ENCODE measurements at places on chromosomes 2 and 18.
A peak's percentile ranks its signal among the peaks of the same experiment; 100 is the strongest.

DNA sequence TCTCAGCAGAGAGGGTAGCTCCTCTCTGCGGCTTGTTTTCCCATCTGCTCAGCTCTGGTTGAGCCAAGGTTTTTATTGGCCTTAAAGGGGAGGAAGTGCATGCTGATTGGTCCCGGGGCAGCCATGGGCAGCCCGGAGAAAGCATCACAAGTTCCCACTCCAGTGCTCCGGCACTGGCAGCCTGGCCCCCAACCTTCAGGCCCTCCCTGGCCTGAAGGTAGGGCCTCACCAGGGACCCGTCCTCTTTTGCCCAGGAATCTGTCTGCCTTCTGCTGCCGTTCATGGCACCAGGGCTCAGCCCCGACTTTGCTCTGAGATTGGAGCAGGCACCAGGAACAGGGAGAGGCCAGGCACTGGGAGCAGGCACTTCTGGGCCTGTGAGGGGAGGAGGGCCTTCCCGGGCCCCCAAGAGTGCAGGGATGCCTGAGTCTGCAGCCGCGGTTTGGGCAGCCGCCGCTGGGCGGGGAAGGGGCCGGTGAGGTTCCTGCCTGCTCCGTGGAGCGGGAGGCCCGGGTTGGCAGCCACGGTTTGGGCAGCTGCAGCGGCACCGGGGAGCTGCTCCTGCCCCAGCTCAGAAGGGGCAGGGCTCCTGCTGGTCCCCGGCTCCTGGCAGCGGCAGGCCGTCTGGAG is 17.5 kb upstream of the ILKAP start:
- no peak for DNase-seq

DNA sequence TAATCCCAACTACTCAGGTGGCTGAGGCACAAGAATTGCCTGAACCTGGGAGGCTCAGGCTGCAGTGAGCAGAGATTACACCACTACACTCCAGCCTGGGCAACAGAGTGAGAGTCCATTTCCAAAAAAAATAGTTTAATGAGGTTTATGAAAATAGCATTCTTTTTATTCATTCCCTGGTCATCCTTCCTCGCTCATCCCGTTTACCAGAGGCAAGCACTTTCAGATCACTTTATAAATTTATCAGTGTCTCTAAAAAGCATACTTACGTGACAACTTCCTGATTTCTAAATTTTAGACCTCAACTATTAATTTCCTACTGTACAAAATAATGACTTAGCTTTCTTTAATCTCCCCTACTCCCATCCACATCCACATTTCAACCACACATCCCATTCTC is 864.8 kb downstream of the EPHA4 start:
- no peak for DNase-seq

- DNase-seq, result no peak
These were observed 39.7 kb downstream of the ANXA4 start for GRCh38 chr2:69781321-69782248.

DNA sequence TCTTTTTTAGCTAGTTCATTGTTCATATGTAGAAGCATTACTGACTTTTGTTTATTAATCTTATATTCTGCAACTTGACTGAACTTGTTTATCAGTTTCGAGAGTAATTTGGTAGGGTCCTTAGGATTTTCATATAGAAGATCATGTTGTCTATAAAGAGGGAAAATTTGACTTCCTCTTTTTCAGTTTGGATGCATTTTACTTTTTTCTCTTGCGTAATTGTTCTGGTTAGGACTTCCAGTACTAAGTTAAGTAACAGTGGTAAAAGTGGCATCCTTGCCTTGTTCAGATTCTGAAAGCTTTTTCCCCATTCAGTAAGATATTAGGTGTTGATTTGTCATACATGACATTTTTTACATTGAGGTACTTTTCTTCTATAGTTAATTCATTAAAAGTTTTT is 726.0 kb downstream of the KCNJ3 start:
- no peak for DNase-seq

DNA sequence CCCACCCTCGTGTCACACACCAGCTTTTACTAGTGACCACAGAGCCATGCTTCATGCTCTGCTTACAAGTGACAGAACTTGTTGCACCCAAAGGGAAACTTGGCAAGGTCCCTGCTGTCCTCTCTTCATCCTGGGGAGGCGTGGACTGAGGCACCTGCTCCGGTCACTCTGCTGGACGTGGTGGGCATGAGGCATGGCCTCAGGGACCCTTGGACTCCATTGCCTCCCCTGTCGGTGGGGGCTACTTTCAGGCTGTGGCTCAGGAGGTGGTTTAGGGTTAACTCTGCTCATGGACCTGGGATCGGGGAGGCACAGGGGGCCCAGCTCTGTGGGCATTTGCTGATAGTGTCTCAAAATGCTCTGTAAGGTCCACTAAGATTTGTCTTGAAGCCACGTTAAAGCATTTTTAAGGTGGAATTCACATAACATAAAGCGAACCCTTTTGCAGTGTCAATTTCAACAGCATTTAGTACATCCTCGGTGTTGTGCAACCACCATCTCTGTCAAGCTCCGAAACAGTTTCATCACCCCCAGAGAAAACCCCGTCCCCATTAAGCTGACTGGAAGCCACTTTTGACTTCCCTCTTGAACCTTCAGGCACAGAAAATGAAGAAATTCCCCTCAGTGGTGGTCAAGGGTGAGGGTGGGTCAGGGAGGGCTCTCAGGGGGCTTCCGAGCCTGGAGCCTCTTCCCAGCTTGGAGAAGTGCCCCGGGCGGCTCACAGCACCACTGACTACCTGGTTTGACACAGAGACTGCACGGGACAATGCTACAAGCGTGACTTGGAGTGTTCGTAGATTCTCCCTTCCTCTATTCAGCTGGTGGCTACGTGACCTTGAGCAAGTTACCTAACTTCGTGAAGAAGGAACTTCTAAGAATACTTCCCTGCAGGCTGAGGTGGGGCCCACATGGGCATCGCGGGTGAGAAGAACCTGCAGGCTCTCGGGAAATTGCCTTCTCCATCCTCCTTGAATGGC is 100.0 kb upstream of the HDAC4 start:
- peak; percentile 12 for DNase-seq

DNA sequence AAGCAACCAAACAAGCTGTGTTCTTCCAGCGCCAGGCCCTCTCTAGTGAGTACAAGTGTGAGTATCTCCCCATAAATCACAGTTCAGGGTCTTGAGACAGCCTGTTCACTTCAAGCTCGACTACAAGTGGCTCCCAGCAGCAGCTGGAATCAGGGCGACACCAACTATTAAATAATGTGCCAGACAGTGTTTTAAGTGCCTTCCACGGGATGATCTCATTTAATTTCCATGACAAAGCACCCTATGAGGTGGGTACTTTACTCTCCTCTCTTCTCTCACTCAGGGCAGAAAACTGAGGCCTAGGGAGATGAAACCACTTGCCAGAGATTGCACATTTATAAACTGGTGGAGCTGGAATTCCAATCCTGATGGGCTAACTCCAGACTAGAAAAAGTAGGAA is 2.6 kb upstream of the FAM136A start:
- no peak for DNase-seq

GRCh38 chr2:218271487-218271797 is 1.1 kb downstream of the PNKD start:
- no peak for DNase-seq

GRCh38 chr2:197165020-197165419 is 145.6 kb downstream of the ANKRD44 start:
- no peak for DNase-seq

GRCh38 chr2:235505181-235505741 is 11.4 kb downstream of the AGAP1 start:
- no peak for DNase-seq

DNA sequence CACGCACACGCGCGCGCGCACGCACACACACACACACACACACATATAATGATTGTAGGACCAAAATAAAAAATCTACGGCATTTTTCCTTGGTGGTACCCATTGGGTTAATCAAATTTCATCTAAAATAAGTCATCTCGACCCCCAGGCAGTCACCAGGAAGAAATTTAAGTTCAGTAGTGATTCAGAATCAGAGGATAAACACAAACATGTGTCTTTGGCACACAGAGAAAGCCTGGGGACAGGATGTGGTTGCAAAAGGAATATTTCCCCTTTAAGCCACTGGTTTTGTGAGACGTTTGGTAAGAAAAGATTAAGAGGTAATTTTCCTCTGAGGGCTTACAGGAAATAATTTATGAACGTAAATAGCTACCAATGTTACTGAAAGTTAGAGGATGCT is 171.6 kb upstream of the PIEZO2 start:
- no peak for DNase-seq

DNA sequence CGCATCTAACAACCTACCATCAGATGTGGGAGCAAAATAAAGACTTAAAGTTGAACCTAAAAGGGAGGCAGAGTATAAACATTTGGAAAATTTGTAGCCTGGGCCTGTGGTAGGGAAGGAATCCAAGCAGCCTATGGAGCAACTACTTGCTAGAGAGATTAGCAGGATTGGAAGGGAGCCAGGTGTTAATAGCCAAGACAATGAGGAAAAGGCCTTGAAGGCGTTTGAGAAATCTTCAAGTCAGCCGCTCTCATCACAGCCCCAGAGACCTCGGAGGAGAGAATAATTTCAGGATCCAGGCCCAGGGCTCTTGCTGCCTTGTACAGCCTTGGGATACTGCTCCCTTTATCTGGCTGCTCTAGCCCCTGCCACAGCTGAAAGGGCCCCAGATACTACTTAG is 219.7 kb downstream of the THSD7B start:
- DNase-seq, result no peak

Data from CD4-positive, alpha-beta T cell treated with Interleukin-12 subunit alpha and Interleukin-12 subunit beta, for 1 hour (primary cell).